ENCODE measurements at places on chromosomes 6 and 20.
A peak's percentile ranks its signal among the peaks of the same experiment; 100 is the strongest.

DNA sequence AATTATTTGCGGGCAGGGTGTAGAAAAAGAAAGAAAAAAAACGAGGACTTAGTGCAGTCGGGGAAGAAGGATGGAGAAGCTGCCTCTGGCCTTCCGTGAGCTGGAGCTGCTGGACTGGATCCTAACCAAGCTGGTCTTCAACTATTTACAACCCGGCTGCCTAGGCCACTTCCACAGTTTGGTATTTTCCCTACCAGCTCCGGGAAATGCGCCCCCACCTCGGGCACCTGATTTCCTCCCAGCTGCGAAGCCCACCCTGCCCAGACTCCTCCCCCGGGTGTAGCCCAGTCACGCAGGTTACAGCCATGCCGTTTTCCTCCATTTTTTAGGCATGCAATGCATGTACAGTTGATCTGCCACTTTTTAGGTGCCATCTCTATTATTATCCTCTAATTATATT, 21.2 kb downstream of the THEMIS start:
- peak; percentile 7 for DNase-seq

DNA sequence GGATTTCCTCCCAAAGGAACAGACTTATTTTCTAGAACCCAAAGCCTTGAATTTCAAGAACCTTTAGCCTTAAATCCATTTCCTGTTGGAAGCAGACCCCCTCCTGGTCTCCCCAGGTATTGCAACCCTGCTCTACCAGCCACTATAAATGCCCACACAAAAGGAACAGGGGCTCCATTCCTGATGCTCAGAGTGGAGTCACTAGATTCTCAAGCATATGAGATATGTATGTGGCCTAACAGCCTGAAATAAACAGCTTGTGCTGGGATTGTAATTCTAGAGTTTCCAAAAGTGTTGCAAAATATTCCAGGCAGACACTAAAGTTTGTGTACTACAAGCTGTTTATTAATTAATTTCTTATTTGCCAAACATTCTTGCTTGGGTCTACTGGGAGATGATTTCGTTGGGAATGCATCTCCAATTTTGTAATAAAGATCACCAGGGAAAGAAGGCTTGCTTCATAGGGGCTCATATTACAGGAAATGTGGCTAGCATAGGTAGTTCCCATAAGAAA, 44.8 kb downstream of the RIPOR3 start:
- DNase-seq = peak; percentile 86

DNA sequence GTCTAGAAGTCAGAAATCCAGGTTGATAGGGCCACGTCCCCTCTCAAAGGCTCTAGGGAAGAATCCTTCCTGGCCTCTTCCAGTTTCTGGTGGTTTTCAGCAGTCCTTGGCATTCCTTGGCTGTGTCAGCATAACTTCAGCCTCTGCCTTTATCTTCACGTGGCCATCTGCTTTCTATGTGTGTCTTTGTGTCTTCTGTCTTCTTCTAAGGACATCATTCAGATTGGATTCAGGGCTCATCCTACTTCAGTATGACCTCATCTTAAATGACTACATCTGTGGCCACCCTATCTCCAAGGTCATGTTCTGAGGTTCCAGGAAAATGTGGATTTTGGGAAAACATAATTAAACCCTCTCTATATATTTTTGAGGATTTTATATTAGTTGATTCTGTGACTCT, 23.0 kb downstream of the C6orf89 start:
- no peak for DNase-seq

- DNase-seq = no peak
Measured at GRCh38 chr6:24742216-24742738, 23.3 kb upstream of the C6orf62 start.

- DNase-seq = no peak
Measured at GRCh38 chr6:68059899-68060298, 575.2 kb upstream of the ADGRB3 start.

GRCh38 chr6:129510950-129511349, 199.0 kb downstream of the ARHGAP18 start:
- DNase-seq = no peak

DNA sequence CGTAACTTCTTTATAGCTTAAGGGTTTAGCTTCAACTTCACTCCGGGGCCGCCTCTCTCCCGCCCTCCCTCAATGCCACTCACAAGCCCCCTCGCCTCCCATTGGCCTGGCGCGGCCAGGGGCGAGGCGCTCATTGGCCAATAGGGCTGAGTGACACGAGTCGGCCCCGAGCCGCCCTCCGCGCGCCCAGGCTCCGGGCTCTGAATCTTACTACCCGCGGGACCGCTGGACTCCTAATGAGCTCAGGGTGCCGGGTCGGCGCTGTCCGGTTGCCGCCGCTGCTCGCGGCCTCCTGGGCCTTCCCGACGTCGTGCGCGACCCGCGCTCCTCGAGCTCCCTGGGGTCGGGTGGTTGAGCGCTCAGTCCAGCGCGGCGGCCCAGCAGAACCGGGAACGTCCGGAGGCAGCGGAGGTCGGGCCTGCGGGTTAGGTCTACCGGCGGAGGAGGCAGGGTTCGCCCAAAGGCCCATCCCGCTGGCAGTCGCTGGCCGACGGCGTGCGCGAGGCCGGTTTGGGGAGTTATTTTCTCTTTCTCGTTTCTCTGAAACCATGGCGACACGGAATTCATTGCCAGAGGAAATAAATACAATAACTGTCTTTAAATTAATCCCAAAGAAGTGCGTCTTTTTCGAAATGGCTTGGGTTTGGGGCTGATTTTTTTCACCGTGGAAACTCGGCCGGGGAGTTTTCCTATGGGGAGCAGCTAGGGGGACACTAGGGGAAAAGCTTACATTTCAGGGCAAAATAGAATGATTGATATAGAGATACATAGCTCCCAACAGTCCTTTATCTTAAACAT, at the start of gene SIM1:
Gene SIM1 (minus strand): TSS at position 19 of the 798 bp plus-strand sequence. CDS start 1,453 bp downstream, outside the sequence.
- DNase-seq = peak; percentile 59

- no peak for DNase-seq
Measured at GRCh38 chr6:34455831-34456230, 10.0 kb upstream of the PACSIN1 start.

- peak; percentile 21 for DNase-seq
Measured at GRCh38 chr6:105263685-105264610, 84.1 kb upstream of the POPDC3 start.

GRCh38 chr6:29014729-29015608, 9.9 kb upstream of the ZNF311 start:
- DNase-seq = no peak

DNA sequence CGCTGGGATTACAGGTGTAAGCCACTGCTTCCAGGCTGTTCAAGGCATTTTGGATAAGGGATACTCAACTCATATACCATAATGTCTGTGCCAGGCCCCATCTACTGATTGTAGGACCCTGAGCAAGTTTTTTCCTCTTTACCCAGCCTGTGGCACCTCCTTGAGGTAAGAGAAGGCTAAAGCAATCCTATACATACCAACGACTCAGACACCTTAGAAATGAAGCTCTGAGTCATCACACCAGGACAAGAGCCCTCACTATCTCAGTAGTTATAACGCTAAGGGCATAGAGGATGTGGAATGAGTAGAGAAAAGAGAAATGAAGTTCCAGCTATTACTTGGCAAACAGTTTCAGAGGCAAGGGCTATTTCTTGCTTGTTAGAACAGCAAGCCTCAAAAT, 16.9 kb downstream of the NDRG3 start:
- DNase-seq = peak; percentile 56

DNA sequence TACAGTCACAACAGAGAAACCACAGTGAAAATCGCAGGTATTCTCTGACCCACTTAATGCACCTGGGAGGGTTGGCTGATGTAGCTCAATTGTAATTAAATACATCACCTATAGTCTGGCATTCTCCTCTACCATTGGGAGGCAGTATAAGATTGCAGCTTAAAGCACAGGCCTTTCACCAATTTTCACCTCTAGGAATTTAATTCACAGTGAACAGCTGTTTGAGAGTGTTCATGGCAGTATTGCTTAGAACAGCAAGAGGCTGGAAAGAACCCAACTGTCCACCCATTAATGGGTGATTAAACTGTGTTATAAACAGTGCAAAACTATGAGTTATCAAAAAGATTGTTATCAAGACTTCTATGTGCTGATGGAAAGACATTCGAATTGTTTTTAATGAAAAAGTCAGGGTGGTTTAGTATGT, 2.0 kb downstream of the EDEM2 start:
- DNase-seq = peak; percentile 72

GRCh38 chr6:110322874-110323242, 35.3 kb downstream of the METTL24 start:
- DNase-seq = no peak

GRCh38 chr6:107490566-107491137, 735 bp downstream of the SOBP start:
- no peak for DNase-seq

DNA sequence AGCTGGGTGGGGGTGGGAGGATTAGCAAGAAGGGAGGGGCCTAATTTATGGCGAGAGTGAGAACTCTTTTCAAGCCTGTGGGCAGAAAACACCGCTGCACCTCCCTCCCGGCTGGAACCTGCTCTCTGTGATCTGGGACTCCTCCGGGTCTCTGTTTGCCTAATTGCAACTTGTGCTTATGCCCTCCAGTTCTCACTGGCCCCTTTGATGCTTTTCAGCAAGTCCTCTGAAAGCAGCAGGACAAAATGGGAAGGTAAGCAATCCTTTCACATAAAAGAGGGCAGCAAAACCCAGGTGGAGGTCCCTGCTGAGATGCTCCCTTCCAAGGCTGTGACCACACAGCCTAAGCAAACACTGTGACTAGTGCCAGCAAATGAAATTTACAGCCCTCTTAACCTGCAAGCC, 523.0 kb upstream of the FLRT3 start:
- no peak for DNase-seq

- DNase-seq = no peak
Measured at GRCh38 chr20:63527184-63527583, 6.6 kb downstream of the PPDPF start.

DNA sequence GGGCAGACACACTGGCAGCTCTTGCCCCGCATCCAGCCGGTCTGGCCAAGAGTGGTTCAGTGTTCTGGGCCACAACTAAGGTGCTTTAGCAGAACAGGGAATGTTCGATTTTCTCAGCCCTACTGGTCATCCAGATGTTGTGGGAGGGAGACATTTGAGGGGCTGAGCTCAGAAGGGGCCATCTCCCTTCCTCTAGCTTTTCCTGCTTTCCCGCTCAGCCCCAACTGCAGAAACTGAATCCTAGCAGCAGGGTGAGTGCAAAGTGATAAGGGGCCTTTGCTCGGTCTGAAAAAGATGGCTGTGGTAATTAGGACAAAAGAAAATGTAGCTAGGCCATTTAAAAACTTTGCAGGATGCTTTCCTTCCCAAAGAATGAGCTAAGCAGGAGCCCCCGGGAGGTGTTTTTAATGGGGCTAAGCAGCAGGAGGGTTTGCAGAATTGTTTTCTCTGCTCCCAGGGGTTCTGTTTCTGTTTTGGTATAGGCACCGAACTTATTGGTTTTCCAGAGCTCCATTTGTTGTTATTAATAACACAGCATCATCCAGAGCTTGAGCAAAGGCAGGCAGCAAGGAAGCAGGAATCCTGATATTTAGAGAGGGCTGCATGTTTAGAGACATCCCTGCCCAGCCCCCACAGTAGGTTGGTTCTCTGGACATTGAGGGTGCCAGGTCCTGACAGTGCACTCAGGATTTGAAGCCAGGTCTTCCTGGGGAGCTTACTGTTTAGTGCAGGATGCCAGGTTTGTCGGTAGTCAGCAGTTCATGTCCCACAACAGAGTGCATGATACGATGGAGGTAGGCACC, 210.9 kb downstream of the SLC24A3 start:
- DNase-seq = no peak

Data from IMR-90 (cell line).